T-helper 17 cell (primary cell): ENCODE measurements at places on chromosomes 5 and 9.

GRCh38 chr9:94743035-94743954, 16.8 kb downstream of the AOPEP start:
- no peaks in the 10 kb centered on the region for H3K27me3 ChIP-seq
- H3K36me3 ChIP-seq = peaks cover 2% of the 10 kb centered on the region
- no peak for DNase-seq
- H3K27ac ChIP-seq = no peak overlapping the region
- peaks cover 8% of the 10 kb centered on the region for H3K4me1 ChIP-seq
- no peak overlapping the region for H3K4me3 ChIP-seq

GRCh38 chr9:135512241-135512603, 9.0 kb upstream of the LCN1 start:
- H3K4me3 ChIP-seq = no peak overlapping the region
- peak overlapping the region; percentile 30 for H3K27ac ChIP-seq
- H3K27me3 ChIP-seq = peaks cover 1% of the 10 kb centered on the region
- DNase-seq = no peak

GRCh38 chr5:107951309-107951708, 280.6 kb upstream of the EFNA5 start:
- H3K4me1 ChIP-seq = peaks cover 13% of the 10 kb centered on the region
- peaks cover 3% of the 10 kb centered on the region for H3K36me3 ChIP-seq
- no peak overlapping the region for H3K27ac ChIP-seq

- no peak overlapping the region for H3K27ac ChIP-seq
- H3K4me1 ChIP-seq = peaks cover 2% of the 10 kb centered on the region
- peaks cover 7% of the 10 kb centered on the region for H3K36me3 ChIP-seq
- H3K27me3 ChIP-seq = peaks cover 63% of the 10 kb centered on the region
These were observed 1.2 kb downstream of the DAPK1 start for GRCh38 chr9:87498811-87499360.

- H3K27me3 ChIP-seq = no peaks in the 10 kb centered on the region
- H3K4me1 ChIP-seq = no peaks in the 10 kb centered on the region
- DNase-seq = no peak
- H3K36me3 ChIP-seq = no peaks in the 10 kb centered on the region
- H3K4me3 ChIP-seq = no peak overlapping the region
These were observed 507.2 kb downstream of the NFIB start for GRCh38 chr9:13806714-13807113.

DNA sequence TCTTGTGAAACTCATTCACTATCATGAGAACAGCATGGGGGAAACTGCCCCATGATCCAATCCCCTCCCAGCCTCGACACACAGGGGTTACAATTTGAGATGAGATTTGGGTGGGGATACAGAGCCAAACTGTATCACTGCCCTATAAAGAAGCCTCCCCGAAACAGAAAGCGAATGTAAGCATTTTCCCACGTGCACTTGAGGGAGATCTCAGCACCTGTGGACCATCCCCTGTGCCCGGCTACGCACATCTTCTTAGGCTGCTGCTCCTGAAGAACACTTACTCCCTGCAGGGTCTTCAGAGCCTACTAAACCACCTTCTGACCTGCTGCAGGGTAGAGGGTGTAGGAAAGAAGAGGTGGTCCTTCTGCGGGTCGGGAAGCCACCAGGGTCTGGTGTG, 410.2 kb upstream of the IRX2 start:
- no peak overlapping the region for H3K27ac ChIP-seq
- no peaks in the 10 kb centered on the region for H3K36me3 ChIP-seq
- H3K4me3 ChIP-seq = no peak overlapping the region
- H3K4me1 ChIP-seq = no peaks in the 10 kb centered on the region
- no peaks in the 10 kb centered on the region for H3K27me3 ChIP-seq

DNA sequence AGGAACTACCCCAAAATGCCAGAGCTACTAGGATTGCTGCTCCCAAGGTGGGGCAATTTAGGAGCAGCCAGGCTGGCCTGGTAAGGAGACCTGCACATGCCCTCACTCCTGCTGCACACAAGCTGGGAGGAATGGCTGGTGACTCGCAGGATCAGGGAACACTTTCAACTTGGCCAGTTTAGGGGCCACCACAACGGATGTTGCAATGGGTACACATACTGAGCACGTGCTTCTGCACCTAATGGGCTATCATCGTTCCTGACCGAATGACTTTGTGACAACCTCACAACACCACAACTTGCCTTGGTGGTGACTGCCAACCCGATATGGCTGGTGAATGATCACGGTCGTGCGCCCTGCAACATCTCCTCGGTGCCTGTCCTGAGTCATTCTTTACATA, 172.0 kb downstream of the ROR2 start:
- H3K4me3 ChIP-seq = no peak overlapping the region
- no peak overlapping the region for H3K27ac ChIP-seq
- H3K27me3 ChIP-seq = peaks cover 53% of the 10 kb centered on the region
- peaks cover 10% of the 10 kb centered on the region for H3K4me1 ChIP-seq
- no peak for DNase-seq
- H3K36me3 ChIP-seq = peaks cover 8% of the 10 kb centered on the region

GRCh38 chr5:137630972-137631370, 104.9 kb downstream of the KLHL3 start:
- peaks cover 7% of the 10 kb centered on the region for H3K36me3 ChIP-seq
- H3K27me3 ChIP-seq = no peaks in the 10 kb centered on the region
- peak overlapping the region; percentile 47 for H3K27ac ChIP-seq
- DNase-seq = no peak
- peaks cover 6% of the 10 kb centered on the region for H3K4me1 ChIP-seq

- H3K4me1 ChIP-seq = no peaks in the 10 kb centered on the region
- no peak for DNase-seq
- H3K27ac ChIP-seq = no peak overlapping the region
- H3K4me3 ChIP-seq = no peak overlapping the region
These were observed 260.3 kb upstream of the TNC start for GRCh38 chr9:115378241-115378640.

DNA sequence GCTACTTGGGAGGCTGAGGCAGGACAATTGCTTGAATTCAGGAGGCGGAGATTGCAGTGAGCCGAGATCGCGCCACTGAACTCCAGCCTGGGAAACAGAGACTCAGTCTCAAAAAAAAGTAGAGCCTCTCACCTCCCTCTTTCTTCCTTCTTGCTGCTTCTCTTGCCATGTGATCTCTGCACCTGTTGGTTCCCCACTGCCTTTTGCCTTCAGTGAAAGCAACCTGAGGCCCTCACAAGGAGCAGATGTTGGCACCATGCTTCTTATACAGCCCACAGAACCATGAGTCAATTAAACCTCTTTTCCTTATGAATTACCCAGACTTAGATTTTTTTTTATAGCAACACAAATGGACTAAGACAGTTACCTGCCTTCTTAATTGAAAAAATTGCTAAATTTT, 45.6 kb upstream of the GLRX start:
- peaks cover 24% of the 10 kb centered on the region for H3K4me1 ChIP-seq
- DNase-seq = no peak
- H3K27me3 ChIP-seq = no peaks in the 10 kb centered on the region
- H3K36me3 ChIP-seq = no peaks in the 10 kb centered on the region

DNA sequence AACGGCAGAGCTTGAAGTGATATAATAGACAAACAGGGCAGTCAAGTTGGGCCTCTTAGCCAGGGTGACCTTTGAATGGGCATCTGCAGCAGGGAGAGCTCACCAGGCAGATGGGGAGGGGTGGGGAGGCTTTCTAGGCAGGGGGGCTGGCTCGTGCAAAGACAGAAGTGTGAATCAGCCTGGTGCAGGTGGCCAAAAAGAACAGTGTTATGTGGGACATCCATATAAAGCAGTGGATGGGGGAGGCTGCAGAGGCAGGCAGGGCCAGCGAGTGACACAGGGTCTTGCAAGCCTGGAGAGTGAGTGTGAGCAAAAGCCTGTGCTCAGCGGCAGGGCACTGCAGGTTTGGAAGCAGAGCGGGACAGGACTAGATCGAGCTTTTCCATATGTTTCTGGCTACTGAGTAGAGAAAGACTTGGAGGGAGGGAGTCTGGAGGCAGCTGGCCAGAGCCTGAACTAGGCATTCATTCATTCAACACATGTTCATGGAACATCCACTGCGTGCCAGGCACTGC, 14.2 kb upstream of the TTLL11 start:
- H3K27ac ChIP-seq = no peak overlapping the region
- H3K27me3 ChIP-seq = peaks cover 8% of the 10 kb centered on the region
- no peak for DNase-seq
- H3K36me3 ChIP-seq = no peaks in the 10 kb centered on the region

GRCh38 chr9:89664896-89665329, 60.1 kb downstream of the GADD45G start:
- DNase-seq = no peak
- H3K27ac ChIP-seq = peak overlapping the region; percentile 14
- H3K36me3 ChIP-seq = peaks cover 3% of the 10 kb centered on the region
- no peak overlapping the region for H3K4me3 ChIP-seq
- H3K4me1 ChIP-seq = no peaks in the 10 kb centered on the region

GRCh38 chr5:53194086-53194485, 84.5 kb upstream of the MOCS2 start:
- peaks cover 4% of the 10 kb centered on the region for H3K27me3 ChIP-seq
- no peak overlapping the region for H3K4me3 ChIP-seq
- H3K4me1 ChIP-seq = no peaks in the 10 kb centered on the region
- H3K36me3 ChIP-seq = no peaks in the 10 kb centered on the region
- DNase-seq = no peak

DNA sequence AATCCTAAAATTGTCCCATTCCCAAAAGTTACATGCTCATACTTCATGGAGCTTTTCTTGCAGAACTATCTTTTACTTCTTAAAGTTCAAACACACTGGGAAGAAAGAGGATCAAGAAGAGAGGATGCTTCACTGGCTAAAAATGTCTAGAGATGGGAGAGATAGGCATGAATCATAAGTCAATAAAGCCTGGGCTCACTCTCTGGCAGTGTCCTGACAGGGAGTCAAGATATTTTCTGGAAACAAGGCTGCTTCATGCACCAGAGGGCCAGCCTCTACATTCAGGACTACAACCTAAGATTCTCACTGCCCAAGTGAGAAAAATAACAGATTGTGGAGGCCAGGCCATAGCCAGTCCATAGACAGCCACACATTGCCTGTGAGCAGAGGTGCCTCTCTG, 1358.4 kb downstream of the EFNA5 start:
- no peaks in the 10 kb centered on the region for H3K36me3 ChIP-seq
- no peaks in the 10 kb centered on the region for H3K27me3 ChIP-seq
- no peak for DNase-seq
- no peak overlapping the region for H3K4me3 ChIP-seq

- H3K27ac ChIP-seq = no peak overlapping the region
- H3K27me3 ChIP-seq = peaks cover 27% of the 10 kb centered on the region
- H3K36me3 ChIP-seq = peaks cover 2% of the 10 kb centered on the region
- H3K4me1 ChIP-seq = peaks cover 9% of the 10 kb centered on the region
- no peak for DNase-seq
- H3K4me3 ChIP-seq = no peak overlapping the region
These were observed 178.3 kb downstream of the HSPA4 start for GRCh38 chr5:133229931-133230664.

GRCh38 chr9:545480-545879, 296.0 kb upstream of the DMRT1 start:
- H3K36me3 ChIP-seq = peaks cover 6% of the 10 kb centered on the region
- H3K27me3 ChIP-seq = peaks cover 16% of the 10 kb centered on the region
- H3K4me3 ChIP-seq = no peak overlapping the region
- H3K27ac ChIP-seq = no peak overlapping the region
- DNase-seq = no peak

- DNase-seq = no peak
- H3K4me3 ChIP-seq = no peak overlapping the region
- H3K4me1 ChIP-seq = peaks cover 6% of the 10 kb centered on the region
- H3K27ac ChIP-seq = no peak overlapping the region
These were observed 142.0 kb downstream of the MTX3 start for GRCh38 chr5:79849061-79849460.

- H3K27me3 ChIP-seq = peaks cover 21% of the 10 kb centered on the region
- no peaks in the 10 kb centered on the region for H3K36me3 ChIP-seq
- DNase-seq = no peak
- H3K27ac ChIP-seq = no peak overlapping the region
These were observed 251.4 kb downstream of the GLIS3 start for GRCh38 chr9:4048441-4048840.

- H3K36me3 ChIP-seq = no peaks in the 10 kb centered on the region
- DNase-seq = no peak
- no peaks in the 10 kb centered on the region for H3K4me1 ChIP-seq
- no peak overlapping the region for H3K4me3 ChIP-seq
- no peak overlapping the region for H3K27ac ChIP-seq
These were observed 107.3 kb downstream of the DAB2IP start for GRCh38 chr9:121758693-121759092.

DNA sequence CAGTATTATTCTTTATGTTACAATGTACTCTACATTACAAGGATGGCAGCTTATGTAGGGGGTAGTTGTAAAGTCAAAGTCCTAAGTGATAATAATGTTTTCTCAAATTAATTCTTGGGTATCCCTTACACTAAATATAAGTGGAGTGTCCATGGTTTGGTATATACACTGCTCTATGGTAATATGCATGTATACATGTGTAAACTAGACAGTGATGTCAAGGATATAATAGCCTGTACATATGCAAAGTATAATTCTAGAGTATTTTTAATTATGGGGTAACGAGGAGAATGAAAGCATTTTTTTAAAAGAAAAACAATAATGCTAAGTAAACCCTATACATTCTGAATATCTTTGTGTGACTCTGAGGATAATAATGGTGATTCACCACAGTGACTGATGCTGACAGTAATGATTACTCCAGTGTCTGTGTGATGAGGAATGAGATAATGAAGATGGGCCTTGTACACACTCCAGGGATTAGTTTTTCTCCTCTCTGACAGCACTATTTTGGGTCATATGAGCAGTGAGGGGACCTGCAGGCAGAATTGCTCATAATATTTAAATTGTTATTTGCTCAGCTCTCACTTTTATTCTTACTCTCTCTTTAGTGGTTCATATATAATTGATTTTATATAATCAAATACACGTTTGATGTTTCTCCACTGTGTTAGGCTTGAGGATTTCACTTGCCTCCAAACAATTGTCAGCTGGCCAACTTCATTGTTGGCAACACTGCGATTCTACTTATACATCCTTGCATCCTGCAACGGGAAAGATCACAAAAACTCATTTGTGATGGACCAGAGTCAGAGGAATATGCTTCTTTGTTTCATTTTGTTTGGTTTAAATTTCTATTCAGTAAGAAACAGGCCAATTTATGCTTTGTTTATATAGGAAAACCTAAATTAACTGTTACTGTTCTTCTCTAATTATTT, 88.2 kb downstream of the NREP start:
- no peak overlapping the region for H3K4me3 ChIP-seq
- H3K36me3 ChIP-seq = no peaks in the 10 kb centered on the region
- no peak for DNase-seq
- no peaks in the 10 kb centered on the region for H3K4me1 ChIP-seq
- no peak overlapping the region for H3K27ac ChIP-seq
- peaks cover 31% of the 10 kb centered on the region for H3K27me3 ChIP-seq

- no peak for DNase-seq
- no peaks in the 10 kb centered on the region for H3K36me3 ChIP-seq
- H3K27ac ChIP-seq = no peak overlapping the region
- no peak overlapping the region for H3K4me3 ChIP-seq
These were observed 1855.5 kb downstream of the MAT2B start for GRCh38 chr5:165360784-165361542.
